ENCODE measurements at places on chromosomes 5 and 9.

DNA sequence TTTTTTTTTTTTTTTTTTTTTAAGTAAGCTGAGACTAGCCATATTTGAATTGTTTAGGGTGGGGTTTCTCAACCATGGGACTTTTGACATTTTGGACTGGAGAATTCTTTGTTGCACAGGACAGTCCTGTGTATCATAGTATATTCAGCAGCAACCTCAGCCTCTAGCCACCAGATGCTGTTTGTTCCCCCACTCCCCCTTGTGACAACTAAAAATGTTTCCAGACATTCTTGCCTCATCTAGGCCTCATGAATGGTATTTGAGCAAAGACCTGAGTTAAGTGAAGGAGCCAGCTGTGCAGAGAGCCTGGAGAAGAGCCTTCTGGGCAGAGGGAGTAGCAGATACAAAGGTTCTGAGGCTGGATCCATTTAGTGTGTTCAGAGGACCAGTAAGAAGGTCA is 155.9 kb downstream of the SGCD start:
- no peak for DNase-seq

- no peak for DNase-seq
Measured at GRCh38 chr9:14341437-14342122, 27.6 kb upstream of the NFIB start.

- DNase-seq: no peak
Measured at GRCh38 chr9:87525546-87526303, 28.1 kb downstream of the DAPK1 start.

- DNase-seq: no peak
Measured at GRCh38 chr5:132246806-132247205, 10.7 kb upstream of the PDLIM4 start.

GRCh38 chr5:151480384-151481293 is 33.2 kb downstream of the SLC36A1 start:
- no peak for DNase-seq

- no peak for DNase-seq
Measured at GRCh38 chr9:81680506-81680905, 8.8 kb downstream of the TLE1 start.

GRCh38 chr5:155290937-155291336 is 277.4 kb downstream of the KIF4B start:
- no peak for DNase-seq

- no peak for DNase-seq
Measured at GRCh38 chr9:87371795-87372355, 125.8 kb upstream of the DAPK1 start.

GRCh38 chr5:176935017-176935416 is 35.9 kb upstream of the HK3 start:
- no peak for DNase-seq

DNA sequence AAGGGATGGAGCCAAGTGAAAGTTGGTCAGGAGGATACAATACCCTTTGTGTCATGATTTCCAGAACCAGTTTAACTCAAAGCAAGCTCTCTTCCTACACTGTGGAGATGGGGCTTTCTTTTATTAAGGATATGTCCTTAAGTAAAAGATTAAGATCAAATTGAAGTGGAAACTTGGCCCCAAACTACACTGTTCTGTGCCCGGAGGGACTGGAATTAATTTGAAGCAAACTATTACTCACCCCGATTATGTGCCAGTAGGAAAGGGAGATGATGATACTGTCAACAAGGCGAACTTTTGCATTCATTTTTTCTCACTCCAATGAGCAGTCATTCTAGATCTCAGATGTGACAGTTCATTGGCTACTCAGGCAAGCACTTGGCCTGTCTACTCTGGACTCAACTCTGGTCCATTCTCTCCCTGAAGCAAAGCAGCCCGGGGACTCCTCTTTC is 186.7 kb downstream of the NTRK2 start:
- no peak for DNase-seq

GRCh38 chr5:61228691-61229280 is 66.5 kb upstream of the SMIM15 start:
- DNase-seq: peak; percentile 22

DNA sequence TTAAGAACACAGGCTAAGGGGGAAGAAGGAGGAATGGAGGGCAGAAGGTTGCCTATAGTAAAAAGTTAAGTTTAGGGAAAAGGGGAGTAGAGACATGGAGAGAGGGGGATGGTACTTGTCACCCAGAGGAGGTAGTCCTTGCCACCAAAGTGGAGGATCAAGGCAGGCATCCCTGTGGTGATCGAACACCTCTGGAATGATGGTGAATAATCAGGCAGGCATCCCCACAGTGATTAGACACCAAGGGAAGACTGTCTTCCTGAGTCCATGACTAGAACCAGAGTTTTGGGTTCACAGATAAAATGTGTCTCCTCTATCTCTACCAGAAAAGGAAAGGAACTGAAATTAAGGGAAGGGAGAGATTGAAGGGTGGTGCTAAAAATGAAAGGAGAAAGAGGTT is 19.2 kb upstream of the HMGCS1 start:
- no peak for DNase-seq
